ENCODE measurements at places on chromosomes 11 and 22. TPM values are rescaled to one million over a fixed set of nuclear protein-coding genes. Genes with fewer than 3 reads are reported as not detected.

TRPC6 gene
- not detected for polyA plus RNA-seq

GRCh38 chr11:73143126-73143838 lies 1.2 kb upstream of the FCHSD2 start:
- no peak for DNase-seq

- DNase-seq: no peak
These were observed 315.2 kb upstream of the B3GAT1 start for GRCh38 chr11:134727204-134727603.

GRCh38 chr11:35412285-35412684 lies 7.1 kb downstream of the SLC1A2 start:
- no peak for DNase-seq

FJX1 gene
- polyA plus RNA-seq: not detected

DNA sequence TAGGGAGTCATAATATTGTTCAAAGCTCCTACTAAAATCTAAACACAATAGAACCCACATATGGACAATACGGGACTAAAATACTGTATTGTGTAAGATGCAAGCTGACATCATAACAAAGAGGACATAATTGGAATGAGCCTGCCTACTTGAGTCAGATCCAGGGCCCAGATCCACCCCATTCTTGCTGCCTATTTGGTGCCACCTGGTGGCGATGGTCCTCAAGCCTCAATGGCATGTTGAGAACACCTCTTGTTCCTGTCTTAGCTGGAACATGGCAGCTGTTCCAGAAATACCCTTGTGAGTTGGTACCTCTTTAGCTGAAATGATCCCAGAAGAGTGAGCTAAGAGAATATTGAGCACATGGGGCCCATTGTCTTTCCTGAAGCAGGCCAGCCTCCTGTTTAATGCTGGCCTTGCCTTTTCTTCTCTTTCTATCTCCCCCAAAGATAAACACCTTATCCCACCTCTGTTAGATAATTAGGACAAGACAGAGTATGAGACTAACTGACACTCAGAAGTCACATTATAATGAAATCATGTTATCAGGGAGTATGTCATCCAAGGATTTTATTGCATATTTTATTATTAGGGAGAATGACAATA lies 680.9 kb upstream of the ANO5 start:
- no peak for DNase-seq

DNA sequence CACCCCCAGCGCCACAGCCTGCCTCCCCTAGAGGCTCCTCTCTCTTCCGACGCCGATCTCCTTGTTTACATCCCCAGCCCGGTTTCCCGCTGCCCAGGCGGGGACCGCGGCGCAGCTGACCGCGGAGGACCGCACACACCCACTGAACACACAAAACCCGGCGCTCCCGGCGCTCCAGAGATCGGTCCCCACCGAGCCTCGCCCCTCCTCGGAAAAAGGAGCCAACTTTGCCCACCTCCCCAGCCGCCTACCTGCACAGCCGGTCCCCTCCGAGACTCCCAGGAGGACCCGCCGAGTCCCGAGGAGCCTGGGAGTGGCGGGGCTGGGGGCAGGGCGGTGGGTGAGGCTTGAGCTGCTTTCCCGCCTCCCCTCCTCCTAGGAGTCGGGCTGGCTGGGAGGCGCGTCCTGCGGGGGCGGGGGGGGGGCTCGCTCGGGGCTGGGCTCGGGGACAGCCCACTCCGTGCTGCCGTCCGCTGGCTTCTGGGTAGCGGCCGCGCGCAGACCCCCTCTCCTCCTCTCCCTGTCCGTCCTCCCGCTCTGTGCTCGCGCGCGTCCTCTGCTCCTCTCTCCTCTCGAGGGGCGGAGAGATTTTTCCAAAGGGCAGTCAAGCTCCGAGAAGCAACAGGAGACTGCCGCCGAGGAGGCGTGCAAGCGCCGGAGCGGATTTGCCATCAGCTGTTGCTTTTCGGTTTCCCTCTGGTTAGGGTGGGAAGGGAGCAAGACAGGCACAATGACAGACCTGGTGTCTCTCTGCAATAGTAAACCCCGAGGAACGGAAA lies at the start of gene FXYD6:
Gene FXYD6, minus strand, starts transcription at position 318 of the 779 bp plus-strand sequence. CDS start 33,882 bp downstream, outside the sequence.
- no peak for DNase-seq

GRCh38 chr11:91100427-91100826 lies 877.6 kb upstream of the CHORDC1 start:
- DNase-seq: no peak

DNA sequence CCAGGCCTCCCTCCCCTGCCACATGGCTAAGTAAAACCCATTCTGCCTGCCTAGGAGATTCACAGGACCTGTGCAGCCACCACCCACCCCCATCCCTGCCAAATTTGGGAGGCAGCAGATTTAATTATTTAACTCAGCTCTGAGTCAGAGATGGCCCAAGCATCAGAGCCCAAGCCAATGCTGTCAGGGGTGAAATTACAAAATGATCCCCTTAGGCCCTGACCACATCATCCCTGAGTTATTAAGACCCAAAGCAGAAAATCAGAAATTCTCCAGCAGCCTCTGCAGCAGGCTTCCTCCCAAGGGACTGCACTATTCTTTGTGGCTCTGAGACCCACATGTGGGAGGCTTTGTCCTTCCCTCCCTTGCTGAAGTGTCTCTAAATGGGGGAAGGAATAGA lies 52.8 kb upstream of the RRAS2 start:
- DNase-seq: no peak

DNA sequence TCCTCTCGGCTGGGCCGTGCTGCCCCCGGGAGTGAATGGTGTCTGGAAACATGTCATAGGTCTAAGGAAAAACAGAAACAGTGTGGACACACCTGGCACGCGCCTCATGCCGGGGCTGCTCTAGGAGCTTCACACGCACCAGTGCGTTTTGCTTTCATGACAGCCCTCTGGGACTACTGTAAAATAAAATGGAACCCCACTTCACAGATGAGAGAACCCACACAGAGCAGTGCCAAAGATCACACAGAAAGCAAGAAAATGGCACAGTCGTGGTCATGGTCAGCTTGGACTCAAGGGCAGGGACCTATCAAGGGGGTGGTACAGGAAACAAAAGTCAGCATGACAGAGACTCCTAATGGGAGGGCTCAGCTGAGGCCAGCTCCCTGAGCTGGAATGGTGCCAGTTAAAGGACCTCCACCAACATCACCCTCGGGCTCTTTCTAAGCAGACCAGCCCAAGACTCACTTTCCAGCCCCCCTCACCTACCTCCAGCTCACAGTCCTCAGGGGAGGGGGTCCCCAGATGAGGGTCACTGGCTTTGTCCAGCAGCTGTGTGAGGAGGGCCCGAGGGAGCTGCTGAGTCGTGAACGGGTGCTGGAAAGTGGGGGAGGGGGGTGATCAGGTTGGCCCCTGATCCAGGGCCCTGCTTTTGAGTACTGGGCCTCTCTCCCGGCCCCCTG lies 3.3 kb downstream of the MAP4K2 start:
- no peak for DNase-seq

CSF2RB gene
- 0.09 TPM for polyA plus RNA-seq

DNA sequence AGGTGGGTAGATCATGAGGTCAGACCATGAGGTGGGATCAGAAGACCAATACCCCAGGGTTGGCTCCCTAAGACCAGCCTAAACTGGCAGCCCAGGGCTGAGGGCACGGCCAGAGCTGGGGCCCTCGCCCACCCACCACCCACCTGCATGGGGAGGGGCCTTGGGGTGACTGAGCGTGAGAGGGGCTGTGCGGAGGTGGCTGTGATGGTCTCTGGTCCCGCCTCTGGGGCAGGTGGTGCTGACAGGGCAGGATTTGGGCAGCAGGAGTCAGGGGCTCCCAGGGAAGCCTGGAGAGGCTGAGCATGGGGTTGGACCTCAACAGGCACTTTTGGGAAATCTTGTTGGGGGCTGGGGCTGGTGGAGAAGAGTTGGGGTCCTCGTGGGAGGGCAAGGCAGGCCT lies 39.8 kb upstream of the MUC5AC start:
- DNase-seq: no peak

GRCh38 chr11:124041254-124041653 lies at the start of gene OR10G7:
OR10G7 (minus strand) TSS chr11:124041325; CDS start chr11:124039001, 2,324 bp downstream.
- DNase-seq: no peak

GRCh38 chr11:121754598-121754997 lies 301.8 kb upstream of the SORL1-AS1 start:
- no peak for DNase-seq

DNA sequence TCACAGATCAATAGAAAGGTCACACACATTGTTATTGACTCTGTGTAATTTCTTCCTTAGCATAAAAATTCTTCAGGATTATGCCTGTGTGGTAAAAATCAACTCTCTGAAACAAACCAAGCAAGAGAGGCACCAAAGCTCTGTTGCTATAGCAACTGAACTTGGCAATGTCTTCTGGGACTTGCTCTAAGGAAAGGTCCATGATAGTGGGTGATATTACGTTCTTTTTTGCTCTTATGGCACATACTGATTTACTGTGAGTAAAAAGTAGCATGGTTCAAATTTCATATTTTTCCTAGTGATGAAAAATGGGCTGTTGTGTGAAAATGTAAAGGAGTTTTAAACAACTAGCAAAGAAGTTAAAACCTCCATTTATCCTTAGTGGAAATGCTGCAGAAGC lies 66.4 kb downstream of the SVIP start:
- DNase-seq: no peak

- DNase-seq: no peak
These were observed 1.7 kb upstream of the RHOD start for GRCh38 chr11:67054836-67055523.

DNA sequence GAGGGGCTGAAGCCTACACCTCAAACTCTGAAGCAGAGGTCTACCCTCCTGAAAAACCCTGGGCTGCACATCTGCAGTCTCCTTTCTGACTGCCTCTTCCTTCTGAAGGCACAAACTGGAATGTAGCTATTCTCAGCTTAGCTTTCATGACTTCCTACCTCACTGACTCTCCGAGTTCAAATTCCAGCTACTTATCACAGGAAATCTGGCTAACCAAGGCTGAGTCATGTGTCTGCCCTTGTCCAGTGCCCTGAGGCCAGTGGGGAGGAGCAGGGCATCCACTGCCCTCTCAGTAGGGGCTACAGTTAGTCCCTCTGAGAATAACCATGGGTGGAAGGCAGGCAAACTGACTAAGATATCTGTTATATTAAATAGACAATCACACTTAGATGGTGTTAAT lies 29.2 kb downstream of the PDGFD start:
- no peak for DNase-seq

OR10S1 gene
- polyA plus RNA-seq: not detected

GRCh38 chr11:67024410-67024809 lies 1.5 kb downstream of the SYT12 start:
- no peak for DNase-seq

- DNase-seq: no peak
These were observed 47.6 kb upstream of the NAV2 start for GRCh38 chr11:19664886-19665548.

Data from CD8-positive, alpha-beta memory T cell (primary cell).